ENCODE measurements at places on chromosomes 1 and 21. TPM values are rescaled to one million over a fixed set of nuclear protein-coding genes. Genes with fewer than 3 reads are reported as not detected.

The PADI3 gene
- total RNA-seq, result 5.7 TPM

The FNDC5 gene
- not detected for total RNA-seq

- DNase-seq, result no peak
Measured at GRCh38 chr1:236137285-236137852, 5.0 kb upstream of the GPR137B start.

DNA sequence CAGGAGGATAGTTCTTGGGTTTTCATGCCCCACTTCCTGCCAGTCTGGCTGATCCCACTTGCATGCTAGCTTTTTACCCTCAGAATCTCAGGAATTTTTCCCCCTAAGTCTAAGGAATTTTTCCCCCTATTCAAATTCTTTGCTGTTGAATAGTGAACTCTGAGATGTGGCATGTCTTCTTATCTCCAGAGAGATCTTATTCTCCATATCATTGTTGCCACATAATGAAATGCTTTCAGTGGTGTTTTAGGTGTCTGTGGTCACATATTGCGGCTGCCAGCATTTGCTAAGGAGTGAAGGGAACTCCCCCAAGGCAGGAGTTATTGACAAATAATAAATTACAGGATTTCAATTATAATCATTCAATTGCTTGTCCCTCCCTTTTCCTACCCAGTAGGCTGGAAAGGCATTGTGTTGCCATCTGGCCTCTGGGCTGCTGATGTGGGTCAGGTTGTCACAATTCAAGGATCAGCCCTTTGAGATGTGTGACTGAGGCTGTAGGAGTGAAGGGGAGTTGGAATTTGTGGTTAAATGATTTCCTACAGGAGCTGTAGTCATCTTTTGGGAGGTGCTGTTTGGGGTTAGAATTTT, 3.9 kb upstream of the FLG start:
- no peak for DNase-seq

The SRGAP2C gene
- 17.6 TPM for total RNA-seq

GRCh38 chr1:221768444-221769066, 26.7 kb upstream of the DUSP10 start:
- no peak for DNase-seq

DNA sequence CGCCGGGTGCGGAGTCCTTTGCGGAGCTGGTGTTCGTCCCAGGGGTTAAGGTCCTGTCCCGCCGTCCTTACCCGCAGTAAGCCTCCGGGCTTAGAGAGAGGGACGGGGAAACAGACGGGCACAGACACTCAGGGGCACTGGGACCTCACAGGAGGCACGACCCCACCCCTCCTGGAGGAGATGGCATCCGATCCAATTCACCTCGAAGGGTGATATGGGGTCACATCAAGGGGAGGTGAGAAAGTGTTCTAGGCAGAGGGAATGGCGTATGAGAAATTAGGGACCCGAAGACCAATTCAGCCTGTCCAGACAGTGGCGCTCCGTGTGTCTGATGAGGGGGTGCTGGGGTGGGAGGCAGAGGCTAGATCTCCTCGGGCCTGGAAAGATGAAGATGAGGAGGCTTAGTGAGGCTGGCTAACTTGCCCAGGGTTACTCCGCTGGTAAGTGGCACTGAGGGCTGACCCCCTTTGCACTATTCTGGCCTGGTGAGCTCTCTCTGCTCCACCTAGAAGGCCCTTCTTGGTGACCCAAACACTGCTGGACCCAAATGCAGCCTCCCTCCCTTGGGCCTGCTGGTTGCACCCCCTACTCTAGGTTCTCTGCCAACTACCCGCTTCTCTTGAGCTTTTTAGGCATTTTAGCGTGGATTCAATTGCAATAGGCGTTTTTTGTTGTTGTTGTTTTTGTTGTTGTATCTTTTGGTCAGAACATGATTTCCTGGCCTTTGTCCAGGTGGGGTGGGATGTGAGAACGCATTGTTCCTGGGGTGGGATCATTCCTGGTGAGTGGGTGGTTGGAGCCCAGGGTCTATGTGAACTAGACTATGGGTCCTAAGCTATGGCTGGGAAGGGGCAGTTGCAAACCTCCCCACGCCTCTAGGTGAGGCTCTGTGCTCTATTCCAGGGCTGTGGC, 12.3 kb downstream of the BTBD19 start:
- DNase-seq, result no peak

DNA sequence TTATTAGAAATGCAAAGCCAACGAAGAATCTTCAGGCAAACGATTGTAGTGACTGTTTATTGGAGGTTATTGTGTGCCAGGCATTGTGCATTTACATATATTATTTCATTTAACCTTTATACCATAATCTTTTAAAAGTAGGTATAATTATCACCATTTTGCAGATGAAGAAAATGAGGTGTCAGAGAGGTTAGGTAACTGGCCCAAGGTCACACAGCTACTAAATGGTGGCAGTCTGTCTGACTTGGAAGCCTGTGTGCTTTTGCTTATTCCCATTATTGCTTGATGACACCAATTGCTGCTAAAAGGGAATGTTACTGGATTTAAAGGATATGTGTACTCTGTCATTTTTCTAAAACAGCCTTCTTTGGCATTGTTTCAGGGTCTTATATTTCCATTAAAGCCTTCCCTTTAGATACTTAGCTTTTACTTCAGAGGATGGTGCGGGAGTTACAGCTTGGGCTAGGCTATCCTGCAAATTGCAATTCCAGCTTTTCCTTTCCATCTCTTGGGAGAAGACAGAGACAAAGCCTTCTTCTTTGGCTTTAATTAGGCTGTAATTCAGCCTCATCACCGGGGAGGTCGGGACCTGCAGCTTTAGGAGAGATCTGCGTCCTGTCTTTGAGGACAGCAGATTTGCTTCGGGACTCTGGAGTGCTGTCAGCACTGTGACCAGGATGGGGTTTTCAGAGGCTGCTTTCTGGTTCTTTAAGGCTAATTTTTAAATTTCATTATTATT, 37.4 kb upstream of the ERRFI1 start:
- no peak for DNase-seq

DNA sequence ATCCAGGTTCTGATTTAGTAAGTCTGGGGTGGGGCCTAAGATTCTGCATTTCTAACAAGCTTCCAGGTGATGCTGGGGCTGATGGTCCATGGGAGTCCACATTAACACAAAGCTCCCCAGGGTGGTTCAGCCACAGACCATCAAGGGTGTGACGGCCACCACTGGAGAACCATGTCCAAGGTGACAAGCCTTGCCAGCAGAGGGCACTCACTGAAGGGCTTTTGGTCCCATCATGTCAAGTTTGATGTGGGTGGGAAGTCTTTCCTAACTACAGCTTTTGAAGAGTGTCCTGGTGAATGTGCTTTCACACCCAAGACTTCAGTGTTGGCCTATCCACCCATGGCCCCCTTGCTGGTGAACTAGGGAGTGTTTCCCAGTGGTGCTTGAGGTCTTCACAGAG, 67.1 kb downstream of the UBE2T start:
- peak; percentile 28 for DNase-seq

DNA sequence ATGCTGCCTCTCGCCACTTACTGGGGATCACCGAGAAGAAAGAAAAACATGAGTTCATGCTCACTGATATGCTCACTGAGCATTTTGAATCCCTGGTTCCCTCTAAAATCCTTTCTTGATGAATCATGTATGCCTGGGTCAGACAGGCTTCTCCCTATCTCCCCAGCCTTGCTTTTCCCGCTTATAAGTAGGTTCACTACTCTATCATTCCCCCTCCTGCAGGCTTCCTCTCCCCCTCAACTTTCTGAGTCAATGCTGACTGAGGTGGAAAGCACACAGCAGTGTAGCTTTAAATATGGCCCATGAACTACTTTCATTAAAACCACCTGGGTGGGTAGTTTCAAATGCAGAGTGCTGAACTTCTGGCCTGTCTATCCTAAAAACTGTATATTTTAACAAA, 41.7 kb downstream of the FMO4 start:
- DNase-seq, result no peak

The SH2D1B gene
- not detected for total RNA-seq

GRCh38 chr1:113872219-113872935, 865 bp upstream of the PTPN22 start:
- no peak for DNase-seq

The ARHGEF10L gene
- total RNA-seq, result 4.7 TPM

DNA sequence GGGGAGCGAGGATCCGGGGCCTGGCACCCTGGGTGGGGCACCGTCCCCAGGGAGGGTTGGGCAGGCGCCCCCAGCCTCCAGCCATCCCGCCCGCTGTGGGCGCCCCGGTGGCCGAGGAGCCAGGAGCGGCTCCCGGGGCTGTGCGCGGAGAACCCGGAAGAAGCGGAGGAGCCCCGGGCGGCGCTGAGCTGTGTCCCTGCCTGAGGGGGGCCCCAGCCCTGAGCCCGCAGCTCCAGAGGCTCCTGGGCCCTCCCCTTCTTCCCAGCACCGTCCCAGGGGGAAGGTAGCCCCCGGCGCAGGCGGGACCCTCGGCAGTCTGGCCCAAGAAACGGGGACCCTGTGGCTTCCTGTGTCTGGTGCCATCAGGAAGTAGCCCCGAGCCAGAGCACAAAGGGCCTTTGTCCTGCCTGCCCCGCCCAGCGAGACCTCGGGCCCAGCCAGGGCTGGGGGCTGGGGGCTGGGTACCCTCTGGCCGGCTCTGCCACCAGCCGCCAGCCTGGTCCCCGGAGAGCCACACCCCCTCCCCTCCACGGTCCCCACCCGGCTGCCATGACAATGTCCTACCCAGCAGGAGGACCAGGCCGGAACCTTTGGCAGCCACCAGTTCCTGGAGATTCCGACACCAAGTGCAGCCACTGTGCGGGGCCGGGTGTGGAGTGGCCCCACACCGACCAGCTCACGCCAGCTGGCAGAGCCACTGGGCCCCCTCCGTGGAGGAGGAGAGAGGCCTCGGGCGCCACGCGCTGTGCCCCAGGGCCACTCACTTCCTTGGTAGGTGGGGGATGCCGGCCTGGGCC, 15.6 kb upstream of the TTLL10 start:
- DNase-seq, result peak; percentile 20

DNA sequence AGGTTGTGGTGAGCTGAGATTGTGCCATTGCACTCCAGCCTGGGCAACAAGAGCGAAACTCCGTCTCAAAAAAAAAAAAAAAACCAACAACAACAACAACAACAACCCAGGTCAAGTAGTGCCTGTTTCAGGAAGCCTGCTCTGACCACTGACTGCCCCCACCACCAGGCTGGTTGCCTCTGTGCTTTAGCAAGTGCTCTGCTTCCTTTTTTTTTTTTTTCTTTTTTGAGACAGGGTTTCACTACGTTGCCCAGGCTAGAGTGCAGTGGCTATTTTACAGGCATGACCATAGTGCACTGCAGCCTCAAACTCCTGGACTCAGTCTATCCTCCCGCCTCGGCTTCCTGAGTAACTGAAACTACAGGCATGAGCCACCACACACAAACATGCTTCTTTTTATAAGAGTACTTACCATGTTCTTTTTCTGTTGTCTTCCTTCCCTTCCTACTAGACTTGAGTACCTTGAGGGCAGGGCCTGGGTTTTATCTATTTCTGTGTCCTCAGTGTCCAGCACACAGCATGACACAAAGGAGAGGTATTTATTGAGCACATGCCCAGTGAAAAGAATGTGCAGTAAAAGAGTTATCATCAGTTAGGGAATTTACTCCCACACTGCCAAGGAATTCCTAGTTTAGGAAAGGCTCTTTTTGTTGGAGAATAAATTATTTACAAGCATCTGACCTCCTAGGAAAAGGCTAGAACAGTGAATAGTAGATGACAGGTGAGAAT, 9.9 kb upstream of the COA7 start:
- peak; percentile 61 for DNase-seq

GRCh38 chr1:157105988-157106812, 6.6 kb upstream of the ETV3L start:
- DNase-seq, result peak; percentile 64

The MAP3K7CL gene
- total RNA-seq, result 14.5 TPM

The DDAH1 gene
- total RNA-seq, result 14.9 TPM

GRCh38 chr1:72845381-72845780, 563.0 kb upstream of the NEGR1 start:
- no peak for DNase-seq
